ENCODE measurements at places on chromosomes 2 and 18.

DNA sequence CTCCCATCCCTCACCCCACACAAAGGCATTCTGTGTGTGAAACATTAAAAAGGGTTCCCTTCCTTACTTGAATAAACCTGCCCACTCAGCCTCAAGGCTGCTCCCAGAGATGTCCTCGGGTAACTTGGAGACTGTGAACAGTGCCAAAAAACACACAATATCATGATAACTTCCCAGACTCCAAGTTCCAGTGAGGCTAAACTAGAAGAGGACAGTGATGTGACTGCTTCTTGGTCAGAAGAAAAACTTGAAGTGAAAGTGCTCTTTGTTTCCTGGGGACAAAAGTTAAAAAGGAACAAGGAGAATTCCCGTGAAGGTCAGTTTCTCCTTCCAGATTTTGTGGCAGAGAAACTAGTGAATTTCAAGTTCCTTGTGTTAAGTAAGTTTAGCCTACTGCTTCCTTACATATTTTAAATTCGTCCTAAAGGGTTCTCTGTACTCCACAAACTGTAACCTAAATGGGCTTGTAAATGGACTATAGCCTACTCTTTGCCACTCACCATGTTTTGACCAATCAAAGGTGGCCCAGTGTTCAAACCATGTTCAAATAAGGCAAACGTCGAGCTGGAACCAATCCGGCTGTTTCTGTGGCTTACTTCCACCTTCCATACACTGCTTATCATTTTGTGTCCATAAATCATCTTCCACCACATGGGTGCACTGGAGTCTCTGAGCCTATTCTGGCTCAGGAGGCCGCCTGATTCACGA is 20.4 kb downstream of the TPRKB start:
- no peak for DNase-seq

DNA sequence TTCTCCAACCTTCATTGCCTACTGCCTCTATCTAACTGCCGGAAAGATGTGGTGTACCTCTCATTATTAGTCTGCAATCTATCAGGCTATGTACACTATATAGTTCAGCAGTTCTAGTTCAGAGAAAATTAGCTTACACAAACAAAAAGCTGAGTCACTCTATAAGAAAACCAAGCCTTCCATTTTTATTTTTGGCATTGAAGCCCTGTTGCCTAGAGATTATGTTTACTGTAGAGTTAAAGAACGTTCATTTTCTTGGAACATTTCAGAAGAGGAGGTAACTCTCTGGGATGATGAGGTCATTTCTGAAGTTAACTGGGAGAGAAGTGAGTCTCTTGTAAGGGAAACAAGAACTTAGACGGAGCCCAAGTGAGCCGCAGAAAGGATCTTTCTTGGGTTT is 133.5 kb downstream of the FAM124B start:
- DNase-seq = no peak

- no peak for DNase-seq
Measured at GRCh38 chr2:161416708-161417437, 776 bp downstream of the TBR1 start.

- DNase-seq = no peak
Measured at GRCh38 chr2:158786897-158787296, 8.2 kb upstream of the DAPL1 start.

DNA sequence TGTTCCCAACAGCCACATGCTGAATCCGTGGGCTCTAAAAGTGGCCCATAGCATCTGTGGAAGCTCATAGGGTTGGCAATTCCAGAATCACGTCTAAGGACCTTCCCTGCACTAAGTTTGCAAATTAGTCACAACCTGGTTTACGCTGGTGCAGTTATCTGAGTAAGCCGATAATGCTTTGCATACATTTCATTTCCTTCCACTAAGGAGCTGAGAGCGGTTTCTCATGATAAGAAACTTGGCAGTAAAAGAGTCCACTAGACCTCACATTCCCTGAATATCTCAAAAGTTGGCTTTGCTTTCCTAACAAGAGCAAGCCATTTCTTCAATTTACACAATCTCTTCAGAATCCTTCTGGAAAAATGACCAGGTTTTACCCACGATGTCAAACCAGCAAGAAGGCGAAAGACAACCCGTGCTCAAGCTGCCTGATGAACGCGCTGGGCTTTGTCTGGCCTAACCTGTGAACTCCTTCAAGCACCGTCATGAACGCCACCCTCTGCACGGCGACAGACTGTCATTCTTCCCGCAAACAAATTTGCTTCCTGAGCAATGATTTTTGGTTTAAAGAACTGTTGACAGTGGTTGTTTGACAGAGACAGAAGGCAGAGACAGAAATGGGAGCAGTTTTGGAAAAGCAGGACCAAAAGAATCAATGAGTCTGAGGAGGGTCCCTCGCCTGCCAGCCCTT is 73.0 kb upstream of the COPS8 start:
- no peak for DNase-seq

DNA sequence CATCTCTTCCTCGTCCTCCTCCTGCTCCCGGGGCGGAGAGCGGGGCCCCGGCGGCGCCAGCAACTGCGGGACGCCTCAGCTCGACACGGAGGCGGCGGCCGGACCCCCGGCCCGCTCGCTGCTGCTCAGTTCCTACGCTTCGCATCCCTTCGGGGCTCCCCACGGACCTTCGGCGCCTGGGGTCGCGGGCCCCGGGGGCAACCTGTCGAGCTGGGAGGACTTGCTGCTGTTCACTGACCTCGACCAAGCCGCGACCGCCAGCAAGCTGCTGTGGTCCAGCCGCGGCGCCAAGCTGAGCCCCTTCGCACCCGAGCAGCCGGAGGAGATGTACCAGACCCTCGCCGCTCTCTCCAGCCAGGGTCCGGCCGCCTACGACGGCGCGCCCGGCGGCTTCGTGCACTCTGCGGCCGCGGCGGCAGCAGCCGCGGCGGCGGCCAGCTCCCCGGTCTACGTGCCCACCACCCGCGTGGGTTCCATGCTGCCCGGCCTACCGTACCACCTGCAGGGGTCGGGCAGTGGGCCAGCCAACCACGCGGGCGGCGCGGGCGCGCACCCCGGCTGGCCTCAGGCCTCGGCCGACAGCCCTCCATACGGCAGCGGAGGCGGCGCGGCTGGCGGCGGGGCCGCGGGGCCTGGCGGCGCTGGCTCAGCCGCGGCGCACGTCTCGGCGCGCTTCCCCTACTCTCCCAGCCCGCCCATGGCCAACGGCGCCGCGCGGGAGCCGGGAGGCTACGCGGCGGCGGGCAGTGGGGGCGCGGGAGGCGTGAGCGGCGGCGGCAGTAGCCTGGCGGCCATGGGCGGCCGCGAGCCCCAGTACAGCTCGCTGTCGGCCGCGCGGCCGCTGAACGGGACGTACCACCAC is 2.1 kb downstream of the GATA6 start:
- DNase-seq = no peak

GRCh38 chr2:176285321-176285720 is 16.1 kb downstream of the MTX2 start:
- DNase-seq = no peak

DNA sequence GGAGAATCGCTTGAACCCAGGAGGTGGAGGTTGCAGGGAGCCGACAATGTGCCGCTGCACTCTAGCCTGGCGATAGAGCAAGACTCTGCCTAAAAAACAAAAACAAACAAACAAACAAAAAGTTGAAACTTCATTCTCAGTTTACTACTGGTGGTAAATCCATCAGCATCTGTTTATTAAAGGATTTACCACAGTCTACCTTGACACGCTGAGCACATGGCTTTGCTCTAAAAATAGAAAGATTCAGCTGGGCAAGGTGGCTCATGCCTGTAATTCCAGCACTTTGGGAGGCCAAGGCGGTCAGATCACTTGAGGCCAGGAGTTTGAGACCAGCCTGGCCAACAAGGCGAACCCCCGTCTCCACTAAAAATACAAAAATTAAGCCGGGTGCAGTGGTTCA is 201.3 kb downstream of the TGIF1 start:
- no peak for DNase-seq

GRCh38 chr2:213455316-213456008 is 171.2 kb downstream of the SPAG16 start:
- DNase-seq = no peak
